ENCODE measurements at places on chromosomes 16 and 17.

GRCh38 chr17:4862720-4863119 lies 29.6 kb downstream of the MINK1 start:
- DNase-seq = no peak

DNA sequence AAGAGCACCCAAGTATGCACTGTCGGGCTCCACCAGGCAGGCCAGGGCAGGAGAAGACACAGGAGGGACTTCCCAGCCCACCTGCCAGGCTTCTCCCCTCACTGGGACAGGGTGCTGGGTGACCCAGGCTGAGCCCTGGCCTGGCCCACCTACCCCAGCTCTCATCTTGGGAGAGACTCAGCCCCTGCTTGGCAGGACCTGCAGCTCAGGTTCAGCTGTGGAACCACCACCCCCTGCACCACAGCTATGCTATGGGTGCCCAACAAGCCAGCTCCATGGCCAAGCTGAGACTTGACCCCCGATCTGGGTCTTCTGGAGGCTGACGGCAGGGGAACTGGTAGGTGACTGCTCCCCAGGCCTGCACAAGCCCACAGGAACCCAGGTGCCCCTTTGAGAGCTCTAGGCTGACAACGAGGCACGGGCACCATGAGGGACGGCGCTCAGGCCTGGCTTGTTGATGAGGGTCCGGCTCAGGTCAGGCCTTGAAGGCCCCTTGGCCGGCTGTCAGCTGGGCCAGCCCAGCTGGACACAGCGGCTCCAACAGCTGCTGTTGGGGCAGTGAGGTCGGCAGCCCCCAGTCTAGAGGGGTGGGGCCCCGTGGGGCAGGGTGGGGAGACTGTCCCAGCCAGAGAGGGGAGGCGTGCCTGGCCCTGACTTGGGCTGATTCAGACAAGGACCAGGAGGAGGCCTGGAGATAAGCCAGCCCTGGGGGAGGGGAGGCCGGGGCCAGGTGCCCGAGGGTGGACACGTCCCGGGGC lies 4.6 kb downstream of the RPUSD1 start:
- DNase-seq = no peak

- DNase-seq = no peak
Observed at GRCh38 chr17:40404003-40404402, 13.7 kb downstream of the TOP2A start.

GRCh38 chr17:74374858-74375257 lies 7.6 kb downstream of the GPR142 start:
- DNase-seq = no peak

DNA sequence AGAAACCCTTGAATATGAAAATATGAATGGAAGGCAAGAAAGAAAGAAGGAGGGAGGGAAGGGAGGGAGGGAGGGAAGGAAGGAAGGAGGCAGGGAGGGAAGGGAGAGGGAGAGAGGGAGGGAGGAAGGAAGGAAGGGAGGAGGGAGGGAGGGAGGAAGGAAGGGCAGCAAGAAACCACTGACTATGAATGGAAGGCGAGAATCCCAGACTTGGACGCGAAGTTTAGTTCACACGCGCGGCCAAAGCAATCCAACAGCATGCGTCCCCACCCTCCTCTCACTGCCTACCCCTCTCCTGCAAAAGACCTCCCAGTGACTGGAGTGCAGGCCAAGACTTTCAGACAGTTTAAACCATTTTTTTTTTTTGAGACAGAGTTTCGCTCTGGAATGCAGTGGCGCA lies 7.9 kb upstream of the SMARCD2 start:
- no peak for DNase-seq

- no peak for DNase-seq
Observed at GRCh38 chr16:50276801-50277555, 10.6 kb downstream of the ADCY7 start.

DNA sequence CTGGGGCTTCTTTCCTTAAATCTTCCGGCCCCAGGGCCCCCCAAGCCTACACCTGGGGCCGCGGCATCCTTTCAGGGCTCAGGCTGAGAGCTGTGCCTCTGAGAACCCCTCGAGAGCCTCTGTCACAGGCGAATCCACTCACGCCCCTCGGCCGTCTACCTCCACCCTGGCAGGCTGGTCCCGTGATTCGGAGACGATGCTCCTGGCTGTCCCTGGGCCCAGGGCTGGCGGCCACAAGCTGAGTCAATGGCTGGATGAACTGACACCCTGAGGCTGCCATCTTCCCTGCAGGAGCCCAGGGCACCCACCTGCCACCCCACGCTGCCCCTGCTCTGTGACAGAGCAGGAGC lies 4.4 kb downstream of the TEPSIN start:
- DNase-seq = no peak

GRCh38 chr16:69941251-69942098 lies 9.7 kb upstream of the CLEC18A start:
- DNase-seq = no peak

GRCh38 chr16:67538666-67539101 lies 10.1 kb downstream of the RIPOR1 start:
- DNase-seq = no peak

DNA sequence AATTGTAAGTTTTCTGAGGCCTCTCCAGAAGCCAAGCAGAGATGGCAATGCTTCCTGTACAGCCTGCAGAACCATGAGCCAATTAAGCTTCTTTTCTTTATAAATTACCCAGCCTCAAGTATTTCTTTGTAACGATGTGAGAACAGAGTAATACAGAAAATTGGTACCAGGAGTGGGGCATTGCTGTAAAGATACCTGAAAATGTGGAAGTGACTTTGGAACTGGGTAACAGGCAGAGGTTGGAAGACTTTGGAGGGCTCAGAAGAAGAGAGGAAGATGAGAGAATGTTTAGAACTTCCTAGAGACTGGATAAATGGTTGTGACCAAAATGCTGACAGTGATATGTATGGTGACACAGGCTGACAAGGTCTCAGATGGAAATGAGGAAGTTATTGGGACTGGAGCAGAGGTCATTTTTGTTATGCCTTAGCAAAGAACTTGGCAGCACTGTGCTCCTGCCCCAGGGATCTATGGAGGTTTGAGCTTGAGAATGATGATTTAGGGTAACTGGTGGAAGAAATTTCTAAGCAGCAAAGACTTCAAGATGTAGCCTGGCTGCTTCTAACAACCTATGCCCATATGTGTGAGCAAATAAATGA lies 23.1 kb downstream of the PRDM7 start:
- no peak for DNase-seq

DNA sequence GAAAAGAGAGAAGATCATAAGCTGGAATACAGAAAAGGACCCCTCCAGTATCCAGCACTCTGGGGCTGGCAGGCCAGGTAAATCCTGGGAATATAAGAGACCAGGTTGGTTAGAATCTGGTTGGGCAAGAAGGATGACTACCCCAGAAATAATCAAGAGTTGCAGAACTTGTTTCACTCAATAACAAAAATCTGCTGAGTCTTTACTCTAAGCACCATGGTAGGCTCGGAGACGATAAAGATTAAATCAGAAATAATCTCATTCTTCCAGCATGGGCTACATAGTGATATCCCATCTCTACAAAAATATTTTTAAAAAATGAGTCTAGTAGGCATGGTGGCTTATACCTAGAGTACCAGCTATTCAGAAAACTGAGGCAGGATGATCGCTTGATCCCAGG lies 138.0 kb upstream of the KCNJ16 start:
- no peak for DNase-seq

DNA sequence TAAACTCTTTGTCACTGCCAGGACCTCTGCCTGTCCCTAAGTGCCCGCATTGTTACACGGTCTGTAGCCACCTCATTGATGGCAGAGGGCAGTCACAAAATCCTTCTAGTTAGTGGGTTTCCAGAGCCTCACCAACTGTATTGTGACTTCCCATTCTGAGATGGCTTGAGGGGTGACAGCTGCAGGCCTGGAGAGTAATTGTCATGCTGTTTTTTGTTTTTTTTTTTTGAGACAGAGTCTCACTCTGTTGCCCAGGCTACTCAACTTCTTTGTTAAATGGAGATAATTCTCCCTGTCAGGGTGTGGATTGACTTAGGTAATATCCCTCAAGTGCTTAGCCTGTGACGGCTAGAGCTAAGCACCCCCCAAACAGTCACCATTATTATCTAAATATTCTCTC lies 77.9 kb downstream of the SDR42E1 start:
- no peak for DNase-seq

GRCh38 chr16:67419502-67419901 lies 3.2 kb upstream of the ZDHHC1 start:
- DNase-seq = no peak

DNA sequence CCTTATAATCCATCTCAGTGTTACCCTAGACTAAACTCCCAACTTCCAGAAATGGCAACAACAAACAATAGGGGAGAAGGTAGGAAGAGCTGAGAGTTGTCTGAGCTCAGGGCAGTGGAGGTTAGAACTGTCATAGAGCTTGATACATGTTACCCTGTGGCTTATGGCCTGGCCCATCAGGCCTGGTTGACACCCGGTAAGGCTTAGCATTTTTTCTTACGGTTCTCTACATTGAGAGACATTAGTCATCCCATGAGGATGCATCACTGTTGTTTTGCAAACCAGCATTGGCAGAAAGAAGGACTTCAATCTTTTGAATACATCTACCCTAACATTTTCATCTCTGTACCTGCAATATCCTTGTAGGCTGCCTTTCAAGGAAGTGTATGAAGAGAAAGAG lies 226.6 kb downstream of the PHKB start:
- DNase-seq = no peak

GRCh38 chr16:22751685-22752084 lies 62.3 kb upstream of the HS3ST2 start:
- no peak for DNase-seq

GRCh38 chr17:68780596-68780995 lies 174.6 kb downstream of the ABCA8 start:
- DNase-seq = no peak

GRCh38 chr17:80268427-80268826 lies 7.8 kb downstream of the RNF213 start:
- DNase-seq = no peak

DNA sequence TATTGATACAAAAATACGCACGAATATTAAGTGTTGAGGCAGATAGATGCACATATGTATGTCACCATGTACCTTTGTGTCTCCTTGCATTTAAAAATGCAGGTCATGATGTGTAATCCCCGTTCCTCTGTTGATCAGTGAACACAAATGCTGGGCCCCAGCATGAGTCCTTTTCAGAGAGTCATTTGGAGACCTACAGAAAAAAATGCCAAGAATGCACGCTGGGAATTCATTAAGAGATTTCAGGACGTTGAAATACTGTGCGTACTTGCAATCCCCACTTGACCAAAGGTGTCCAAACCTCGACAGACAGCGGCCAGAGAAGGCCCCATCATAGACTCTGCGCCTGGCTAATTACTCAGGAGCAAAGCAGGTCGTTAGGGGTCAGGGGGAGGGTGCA lies 496.0 kb downstream of the MAF start:
- DNase-seq = no peak

- DNase-seq = no peak
Observed at GRCh38 chr17:49521471-49522356, 26.6 kb downstream of the NGFR start.

- DNase-seq = no peak
Observed at GRCh38 chr17:49390548-49391324, 23.9 kb downstream of the PHB1 start.

DNA sequence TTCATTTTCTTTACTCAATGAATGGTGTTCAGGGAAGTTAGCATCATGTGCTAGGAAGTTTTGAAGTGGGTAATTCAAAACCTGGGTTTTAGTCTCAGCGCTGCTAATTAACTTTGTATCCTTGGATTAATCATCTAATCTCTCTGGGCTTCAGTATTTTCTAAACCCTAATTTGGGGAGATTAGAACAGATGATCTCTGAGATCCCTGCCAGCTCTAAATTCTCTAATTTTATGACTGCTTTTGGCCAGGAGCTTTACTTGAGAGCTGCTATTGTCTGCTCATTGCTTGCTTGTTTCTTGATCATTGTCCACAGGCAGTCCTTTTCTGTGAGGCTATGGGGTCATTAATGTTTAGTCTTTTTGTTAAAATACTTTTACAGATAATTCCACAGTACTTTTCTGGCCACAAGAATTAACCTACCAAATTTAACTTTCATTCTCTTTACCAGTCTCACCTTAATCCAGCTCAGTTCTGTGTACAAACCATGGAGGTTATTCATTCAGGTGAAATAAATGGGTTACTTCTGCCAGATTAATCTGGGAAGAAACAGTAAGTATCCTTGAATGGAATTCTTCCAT lies 28.4 kb upstream of the VWA3A start:
- no peak for DNase-seq

DNA sequence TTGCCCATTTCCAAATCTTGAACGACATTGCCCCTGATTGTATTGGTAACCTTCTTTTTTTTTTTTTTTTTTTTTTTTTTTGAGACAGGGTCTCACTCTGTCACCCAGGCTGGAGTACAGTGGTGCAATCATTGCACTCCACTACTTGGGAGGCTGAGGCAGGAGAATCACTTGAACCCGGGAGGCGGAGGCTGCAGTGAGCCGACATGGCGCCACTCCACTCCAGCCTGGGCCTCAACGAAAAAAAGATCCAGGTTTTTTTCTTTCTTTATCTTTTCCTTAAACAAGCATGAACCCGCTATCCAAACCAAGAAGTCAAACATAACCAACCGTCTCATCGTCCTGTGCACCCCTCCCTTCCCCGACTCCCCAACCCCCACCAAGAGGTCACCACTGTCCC lies 47.6 kb upstream of the RPH3AL start:
- DNase-seq = no peak

DNA sequence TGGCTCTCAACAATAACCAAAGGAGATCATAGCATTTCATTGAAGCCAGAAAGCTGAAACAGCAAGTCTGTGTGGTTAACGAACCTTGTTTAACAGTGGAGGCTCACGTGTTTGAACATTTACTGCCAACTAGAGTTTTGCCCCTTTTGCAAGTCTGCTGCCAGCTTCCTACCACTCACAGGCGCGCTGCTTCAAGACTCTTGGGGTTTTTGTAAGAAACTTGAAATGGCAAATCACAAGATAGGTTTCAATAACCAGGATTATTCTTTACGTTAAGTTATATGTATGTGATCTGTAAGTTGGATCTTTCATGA lies 1.2 kb downstream of the SNTB2 start:
- DNase-seq = no peak

- DNase-seq = no peak
Observed at GRCh38 chr16:80932708-80933095, 74.0 kb downstream of the CMC2 start.

DNA sequence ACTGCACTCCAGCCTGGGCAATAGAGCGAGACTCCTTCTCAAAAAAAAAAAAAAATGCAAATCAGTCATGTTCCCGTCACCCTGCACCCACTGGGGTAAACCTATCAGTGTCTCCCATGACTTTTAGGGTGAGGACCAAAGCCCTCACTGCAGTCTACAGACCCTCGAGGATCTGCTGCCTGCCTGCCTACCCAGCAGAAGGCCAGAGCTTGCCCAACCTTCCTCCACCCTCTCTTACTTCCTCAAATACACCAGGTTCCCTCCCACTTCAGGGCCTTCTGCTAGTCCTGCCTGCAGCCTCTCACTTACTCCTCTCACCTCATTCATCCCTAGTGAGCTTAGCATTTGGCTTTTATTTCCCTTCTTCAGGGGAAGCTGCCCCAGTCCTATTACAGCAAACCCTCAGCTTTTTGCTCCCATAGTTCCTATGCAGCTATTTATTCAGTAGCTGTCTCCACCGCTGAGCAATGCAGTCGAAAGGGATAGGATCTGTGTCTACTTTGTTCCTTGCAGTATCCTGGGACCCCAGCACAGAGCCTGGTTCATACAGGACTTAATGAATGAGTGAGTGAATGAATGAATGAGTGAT lies 17.8 kb upstream of the TOB1 start:
- DNase-seq = no peak
